ENCODE measurements at places on chromosomes 1 and 21.

DNA sequence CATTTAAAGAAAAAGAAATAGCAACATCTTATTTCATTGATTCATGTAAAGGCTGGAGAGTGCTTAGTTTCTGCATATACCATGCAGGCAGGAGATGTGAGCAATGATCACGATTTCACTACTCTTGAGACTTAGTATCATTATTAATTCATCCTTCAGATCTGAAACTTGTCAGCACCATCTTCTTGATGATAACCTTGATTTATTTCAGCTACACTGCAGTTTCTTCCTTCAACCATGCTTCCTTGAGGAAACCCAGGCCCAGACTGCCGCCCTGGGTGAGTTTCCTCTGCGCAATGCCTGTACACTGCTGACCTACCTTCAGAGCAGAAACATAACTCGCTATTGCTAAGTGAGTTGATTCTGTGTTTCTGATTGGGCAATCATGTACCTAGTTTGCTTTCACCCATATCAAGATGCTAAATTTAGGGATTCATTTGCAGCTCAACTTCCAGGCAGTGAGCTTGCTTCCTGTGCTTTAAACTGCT lies 13.5 kb upstream of the BCL10 start:
- no peak for DNase-seq

DNA sequence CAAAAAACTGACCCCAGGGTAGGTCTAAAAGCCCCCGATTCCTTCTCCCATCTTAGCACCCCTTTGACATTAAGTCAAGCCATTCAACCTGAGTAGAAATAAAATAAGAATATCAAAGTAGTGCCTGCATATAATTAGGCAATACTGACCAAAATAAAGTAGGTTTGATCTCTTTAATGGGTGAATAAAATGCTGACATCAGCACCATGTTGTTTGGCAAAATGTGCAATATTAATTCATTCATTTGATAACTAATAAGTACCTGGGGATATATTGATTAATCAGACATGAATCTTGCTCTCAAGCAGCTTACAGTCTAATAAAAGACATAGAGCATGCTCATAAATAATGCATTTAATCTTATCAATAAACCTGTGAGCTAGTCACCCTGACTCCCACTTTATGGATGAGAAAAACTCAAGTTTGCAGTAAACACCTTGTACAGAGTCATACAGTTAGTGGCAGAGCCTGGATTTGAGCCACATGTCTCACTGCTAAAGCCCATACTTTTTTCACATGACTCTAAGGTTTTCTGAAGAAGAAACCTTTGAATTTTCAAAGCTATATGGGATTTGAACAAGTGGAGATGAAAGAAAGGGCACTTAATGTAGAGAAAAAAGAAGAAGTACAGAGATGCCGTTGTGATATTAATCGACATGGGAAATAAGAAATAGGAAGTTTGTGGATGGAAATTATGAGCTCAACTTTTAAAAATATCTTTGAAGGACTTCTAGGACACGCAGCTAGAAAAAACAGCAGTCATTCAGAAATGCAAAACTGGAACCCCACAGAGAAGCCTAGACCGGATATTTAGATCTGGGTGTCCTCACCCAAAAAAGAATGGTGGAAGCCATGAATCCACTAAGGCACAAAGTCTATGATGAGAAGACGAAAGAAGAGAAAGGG lies 183.9 kb downstream of the TOMM20 start:
- DNase-seq = no peak

GRCh38 chr1:102842606-102843005 lies 265.7 kb downstream of the COL11A1 start:
- DNase-seq = no peak

- no peak for DNase-seq
Observed at GRCh38 chr1:115138271-115138670, 49.0 kb upstream of the TSPAN2 start.

DNA sequence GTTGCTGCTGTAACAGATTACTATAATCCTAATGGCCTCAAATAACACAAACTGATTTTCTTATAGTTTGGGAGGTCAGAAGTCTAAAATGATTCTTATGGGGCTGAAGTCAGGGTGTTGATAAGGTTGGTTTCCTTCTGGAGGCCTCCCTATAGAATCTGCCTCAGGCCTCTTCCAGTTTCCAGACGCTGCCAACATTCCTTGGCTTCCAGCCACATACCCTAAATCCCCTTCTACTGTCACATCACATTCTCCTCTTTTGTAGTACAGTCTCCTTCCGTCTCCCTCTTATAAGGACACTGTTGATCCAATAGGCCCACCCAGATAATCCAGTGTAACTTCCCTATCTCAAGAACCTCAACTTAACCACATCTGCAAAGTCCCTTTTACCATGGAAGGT lies 145.3 kb upstream of the NCAM2 start:
- no peak for DNase-seq

All from retina (tissue), 1 donor.